ENCODE measurements at places on chromosomes 5 and 9. TPM values are rescaled to one million over a fixed set of nuclear protein-coding genes. Genes with fewer than 3 reads are reported as not detected.

Gene AGXT2
- not detected for total RNA-seq

Gene GMCL2
- total RNA-seq = not detected

- no peak for DNase-seq
Measured at GRCh38 chr9:93612796-93613154, 36.4 kb downstream of the PHF2 start.

DNA sequence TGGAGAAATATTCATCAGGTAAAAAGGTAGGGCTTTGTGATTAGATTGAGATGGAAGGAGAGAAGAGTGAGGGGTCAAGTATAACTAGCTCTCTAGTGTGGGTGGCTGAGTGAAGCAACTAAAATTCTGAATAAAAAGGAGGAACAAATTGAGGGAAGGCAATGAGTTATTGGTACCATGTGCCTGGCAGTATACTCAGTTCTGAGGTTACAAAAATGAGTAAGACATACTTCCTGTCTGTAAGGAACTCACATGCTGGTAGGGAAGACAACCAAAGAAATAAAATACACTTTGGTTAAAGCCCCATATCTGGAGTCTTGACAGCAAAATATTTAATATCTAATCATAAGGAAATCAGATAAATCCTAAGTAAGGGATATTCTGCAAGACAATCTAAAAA is 476.8 kb upstream of the C9orf72 start:
- DNase-seq = no peak

Gene HAVCR1
- not detected for total RNA-seq

DNA sequence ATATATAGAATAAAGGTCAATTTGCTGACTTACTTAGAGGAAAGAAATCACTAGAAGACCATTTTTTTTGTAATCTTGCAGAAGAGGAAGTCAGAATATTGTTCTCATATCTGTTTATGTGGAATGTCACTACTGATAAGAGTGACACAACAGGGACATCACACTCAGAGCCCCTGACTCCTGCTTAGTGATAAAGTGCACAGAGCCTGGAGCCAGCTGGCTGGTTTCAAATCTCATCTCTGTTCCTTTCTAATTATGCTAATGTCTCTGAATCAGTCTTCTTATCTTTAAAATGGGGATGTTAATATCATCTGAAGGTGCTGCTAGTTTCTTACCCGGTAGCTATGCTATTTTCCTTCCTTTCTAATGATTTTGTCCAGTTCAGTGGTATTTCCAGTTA is 58.6 kb upstream of the LIFR start:
- DNase-seq = no peak

Gene RLN2
- not detected for total RNA-seq

GRCh38 chr5:116738615-116739261 is 164.1 kb upstream of the SEMA6A start:
- DNase-seq = no peak

GRCh38 chr9:29701971-29702370 is 2128.7 kb upstream of the C9orf72 start:
- DNase-seq = no peak

Gene DNAH5
- 2.2 TPM for total RNA-seq

DNA sequence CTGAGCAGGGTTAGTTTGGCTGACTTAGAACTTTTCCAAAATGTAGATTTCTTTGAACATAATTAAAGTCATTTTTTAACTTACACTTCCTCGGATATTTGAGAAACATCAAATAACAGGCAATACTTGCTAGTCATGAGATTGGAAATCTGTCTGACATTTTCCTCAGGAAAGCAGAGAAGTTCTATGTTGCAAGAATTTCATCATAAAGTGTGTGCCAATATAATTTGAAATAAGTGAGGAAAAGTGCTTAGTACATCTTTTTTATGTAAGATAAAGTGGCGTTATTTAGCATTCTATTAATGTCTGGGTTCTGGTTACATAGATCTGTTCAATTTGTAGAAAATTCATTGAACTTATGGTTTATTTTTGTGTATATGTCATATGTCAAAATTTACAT is 48.7 kb upstream of the C5orf47 start:
- no peak for DNase-seq

- no peak for DNase-seq
Measured at GRCh38 chr5:80793354-80793753, 138.6 kb upstream of the DHFR start.

DNA sequence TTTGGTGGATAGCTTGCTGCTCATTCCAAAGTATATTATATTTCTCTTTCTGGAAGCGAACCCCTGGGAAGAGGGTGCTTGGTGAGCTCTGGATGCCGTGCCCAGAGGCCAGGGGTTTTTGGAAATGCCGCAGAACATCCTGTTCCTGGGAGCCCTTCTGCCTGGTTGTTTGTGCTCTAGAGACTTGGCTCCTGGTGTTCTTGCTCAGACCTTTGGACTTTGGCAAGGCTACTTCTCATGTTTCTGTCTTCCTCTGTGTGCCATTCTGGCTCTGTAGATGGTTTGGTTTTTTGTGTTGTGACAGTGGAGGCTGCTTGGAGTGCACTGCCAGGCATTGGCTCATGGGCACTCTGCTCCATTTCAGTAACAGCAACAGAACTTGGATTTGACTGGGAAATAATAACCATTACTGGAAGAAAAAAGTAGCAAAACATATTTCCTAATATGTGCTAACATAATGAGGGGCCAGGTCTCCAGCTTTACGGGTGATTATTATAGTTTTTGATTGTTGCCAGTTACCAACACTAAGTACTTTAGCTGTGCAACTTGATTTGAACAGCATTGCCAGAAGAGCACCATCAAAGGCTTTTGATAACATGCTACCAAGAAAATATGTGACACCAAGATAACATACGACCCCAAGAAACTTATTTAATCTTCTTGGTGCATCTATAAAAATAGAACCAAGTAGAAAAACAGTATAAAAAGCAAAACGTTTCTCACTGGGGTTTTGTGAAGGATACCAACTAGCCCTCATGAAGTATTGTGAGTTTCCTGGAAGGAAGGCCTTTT is 94.2 kb downstream of the PCSK1 start:
- DNase-seq = no peak

Gene PCDHGC4
- 0.22 TPM for total RNA-seq

GRCh38 chr9:37105234-37105633 is 15.1 kb upstream of the ZCCHC7 start:
- no peak for DNase-seq

DNA sequence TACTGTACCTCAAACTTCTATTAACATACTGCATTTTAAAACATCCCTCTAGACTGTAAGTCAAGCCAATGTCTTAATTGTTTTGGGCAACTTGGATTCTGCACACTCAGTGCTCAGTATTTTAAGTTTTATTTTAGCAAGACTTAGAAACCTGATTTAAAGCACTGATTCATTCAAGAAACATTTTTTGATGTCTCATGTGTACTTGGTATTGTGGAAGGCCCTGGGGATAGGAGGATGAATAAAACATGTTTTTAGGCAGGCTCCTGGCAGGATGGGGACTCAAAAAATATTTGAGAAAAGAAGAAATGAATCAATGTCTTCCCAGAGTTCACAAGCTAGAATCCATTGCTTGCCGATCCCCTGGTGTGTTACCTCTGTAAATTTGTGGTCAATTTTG is 334.0 kb upstream of the PUM3 start:
- no peak for DNase-seq

DNA sequence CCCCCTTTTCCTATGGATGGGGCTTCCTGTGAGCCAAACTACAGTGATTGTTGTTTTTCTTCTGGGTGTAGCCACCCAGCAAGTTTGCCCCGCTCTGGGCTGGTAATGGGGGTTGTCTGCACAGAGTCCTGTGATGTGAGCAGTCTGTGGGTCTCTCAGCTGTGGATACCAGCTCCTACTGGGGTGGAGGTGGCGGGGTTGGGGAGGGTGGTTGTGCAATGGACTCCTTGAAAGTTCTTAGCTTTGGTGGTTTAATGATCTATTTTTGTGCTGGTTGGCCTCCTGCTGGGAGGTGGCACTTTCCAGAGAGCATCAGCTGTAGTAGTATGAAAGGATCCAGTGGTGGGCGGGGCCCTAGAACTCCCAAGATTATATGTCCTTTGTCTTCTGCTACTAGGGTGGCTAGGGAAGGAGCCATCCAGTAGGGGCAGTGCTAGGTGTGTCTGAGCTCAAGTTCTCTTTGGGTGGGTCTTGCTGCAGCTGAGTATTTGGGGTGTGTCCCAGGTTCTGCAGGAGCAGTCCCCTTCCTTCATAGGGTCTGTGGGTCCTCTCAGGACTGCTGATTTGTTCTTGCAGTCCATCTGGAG is 275.6 kb upstream of the PAPPA start:
- DNase-seq = no peak

GRCh38 chr5:104891596-104891995 is 1329.0 kb upstream of the NUDT12 start:
- DNase-seq = no peak

Gene ENTREP1
- total RNA-seq = 1.7 TPM

- no peak for DNase-seq
Measured at GRCh38 chr9:117307701-117308100, 107.2 kb downstream of the ASTN2 start.

Gene LCN15
- not detected for total RNA-seq

DNA sequence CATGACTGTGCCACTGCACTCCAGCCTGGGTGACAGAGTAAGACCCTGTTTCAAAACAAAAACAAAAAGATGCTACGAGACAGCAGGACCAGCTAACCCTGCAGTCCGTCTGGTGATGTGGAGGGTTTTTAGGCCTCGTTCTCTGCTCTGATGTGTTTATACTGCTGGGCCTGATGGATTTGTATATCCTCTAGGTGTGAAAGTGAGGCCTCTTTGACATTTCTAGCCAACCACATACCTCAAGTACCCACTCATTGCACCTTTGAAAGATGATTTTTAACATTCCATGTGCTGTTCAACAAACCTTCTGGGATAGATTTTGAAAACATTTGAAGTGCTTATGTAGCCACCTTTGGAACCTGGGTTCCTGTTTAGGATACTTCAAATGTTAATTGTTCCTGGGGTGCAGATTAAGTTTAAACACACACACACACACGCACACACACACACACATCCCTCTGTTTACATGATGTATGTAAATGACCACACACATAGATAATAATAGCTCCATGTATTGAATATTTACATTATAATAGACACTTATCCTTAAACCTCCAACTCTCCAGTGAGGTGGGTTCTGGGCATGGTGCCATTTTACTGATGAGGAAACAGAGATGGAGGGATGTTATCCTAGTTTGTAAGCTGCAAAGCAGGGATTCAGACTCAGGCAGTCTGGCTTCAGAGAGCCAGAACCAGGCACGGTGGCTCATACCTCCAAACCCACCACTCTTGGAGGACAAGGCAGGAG is 48.8 kb upstream of the GOLPH3 start:
- DNase-seq = no peak

DNA sequence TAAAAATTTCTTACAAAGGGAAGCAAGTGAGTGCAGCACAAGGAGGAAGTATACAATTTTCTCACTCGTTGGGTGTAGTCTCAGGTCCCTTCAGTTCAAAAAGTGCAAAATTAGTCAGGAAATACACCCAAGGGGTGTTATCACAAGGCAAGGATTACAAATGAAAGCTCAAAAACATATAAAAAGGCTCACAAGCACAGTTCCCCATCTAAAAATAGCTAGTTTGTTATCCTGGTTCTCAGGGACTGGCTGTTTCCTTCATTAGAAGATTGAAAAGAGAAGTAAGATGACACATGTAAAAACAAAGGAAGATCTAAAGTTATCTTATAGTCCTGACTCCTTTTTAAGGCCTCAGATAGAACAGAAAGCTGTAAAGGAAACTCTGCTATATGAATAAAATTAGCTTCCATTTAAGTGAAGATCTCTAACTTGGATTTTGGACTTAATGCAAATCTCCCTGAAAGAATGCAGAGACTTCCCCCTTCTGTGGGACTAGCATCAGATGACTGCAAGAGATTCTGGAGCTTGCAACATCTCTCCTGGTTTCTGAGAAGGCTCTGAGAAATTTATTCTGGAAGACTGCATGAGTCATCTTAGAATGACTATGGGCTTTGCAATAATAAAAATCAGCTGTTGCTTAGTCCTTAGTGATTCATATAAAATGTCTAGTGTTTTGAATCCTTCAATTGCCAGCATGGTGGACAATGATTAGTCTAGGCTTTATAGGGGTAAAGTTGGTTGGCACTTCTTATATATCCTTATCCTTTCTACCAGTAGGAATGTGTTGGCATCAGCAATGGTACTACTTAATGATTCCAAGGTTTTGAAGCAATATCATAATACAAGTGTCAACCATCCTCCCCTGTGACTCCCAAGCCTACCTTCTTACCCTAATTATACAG is 25.4 kb downstream of the DAB2 start:
- peak; percentile 97 for DNase-seq

- DNase-seq = no peak
Measured at GRCh38 chr9:93652604-93653592, 76.5 kb downstream of the PHF2 start.

GRCh38 chr9:34505370-34506120 is 17.2 kb downstream of the ENHO start:
- DNase-seq = no peak

- no peak for DNase-seq
Measured at GRCh38 chr9:86809759-86810367, 137.4 kb downstream of the GAS1 start.

Gene SPATA31C1
- total RNA-seq = not detected

DNA sequence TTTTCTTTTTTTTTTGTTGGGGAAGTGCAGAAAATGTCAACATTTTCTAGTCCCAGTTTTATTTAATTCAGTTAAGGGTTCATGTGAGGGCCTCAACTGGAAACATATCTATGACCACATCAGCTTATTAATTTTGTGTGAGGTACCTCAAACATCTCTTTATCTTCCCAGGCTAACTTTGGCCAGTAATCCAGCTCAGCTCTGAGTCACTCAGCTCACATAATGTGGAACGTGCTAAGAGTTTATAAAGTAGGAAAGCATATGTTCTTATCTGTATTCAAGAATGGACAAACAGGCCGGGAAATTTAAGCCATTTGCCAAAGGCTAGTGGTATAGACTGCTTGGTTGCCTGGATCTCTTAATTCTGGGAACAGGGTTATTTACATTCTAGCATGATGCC is 118.4 kb downstream of the INSYN2B start:
- peak; percentile 63 for DNase-seq

DNA sequence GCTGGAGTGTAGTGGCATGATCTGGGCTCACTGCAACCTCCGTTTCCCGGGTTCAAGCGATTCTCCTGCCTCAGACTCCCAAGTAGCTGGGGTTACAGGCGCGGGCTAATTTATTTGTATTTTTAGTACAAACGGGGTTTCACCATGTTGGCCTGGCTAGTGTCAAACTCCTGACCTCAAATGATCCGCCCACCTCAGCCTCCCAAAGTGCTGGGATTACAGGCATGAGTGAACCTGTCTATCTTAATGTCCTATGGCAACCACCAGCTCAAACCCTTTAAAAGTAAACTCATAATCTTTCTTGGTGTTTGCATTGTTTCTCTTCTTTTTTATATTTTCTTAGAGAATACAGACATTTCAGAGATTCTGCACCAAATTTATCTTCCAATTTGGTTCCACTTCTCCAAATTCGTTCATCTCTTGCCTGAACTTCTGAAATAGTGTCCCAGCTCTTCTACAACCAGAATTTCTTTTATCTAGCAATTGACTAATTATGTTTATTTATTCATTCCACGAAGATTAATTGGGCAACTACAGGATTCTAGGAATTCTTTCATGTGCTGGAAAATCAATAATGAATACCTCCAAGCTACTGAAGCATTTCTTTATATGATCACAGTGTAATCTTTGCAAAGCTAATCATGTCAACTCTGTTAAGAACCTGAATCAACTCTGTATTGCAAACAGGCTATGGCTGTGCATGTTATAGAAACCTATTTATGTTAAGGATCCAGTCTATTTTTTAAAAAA is 60.0 kb upstream of the TYRP1 start:
- no peak for DNase-seq

GRCh38 chr9:93456504-93456903 is 3.1 kb upstream of the FAM120AOS start:
- no peak for DNase-seq

- DNase-seq = no peak
Measured at GRCh38 chr5:38443390-38443789, 113.1 kb downstream of the LIFR start.

Gene PCDH12
- 0.07 TPM for total RNA-seq

All from A172 (cell line).